ENCODE measurements at places on chromosomes 2 and 18.
A peak's percentile ranks its signal among the peaks of the same experiment; 100 is the strongest.

DNA sequence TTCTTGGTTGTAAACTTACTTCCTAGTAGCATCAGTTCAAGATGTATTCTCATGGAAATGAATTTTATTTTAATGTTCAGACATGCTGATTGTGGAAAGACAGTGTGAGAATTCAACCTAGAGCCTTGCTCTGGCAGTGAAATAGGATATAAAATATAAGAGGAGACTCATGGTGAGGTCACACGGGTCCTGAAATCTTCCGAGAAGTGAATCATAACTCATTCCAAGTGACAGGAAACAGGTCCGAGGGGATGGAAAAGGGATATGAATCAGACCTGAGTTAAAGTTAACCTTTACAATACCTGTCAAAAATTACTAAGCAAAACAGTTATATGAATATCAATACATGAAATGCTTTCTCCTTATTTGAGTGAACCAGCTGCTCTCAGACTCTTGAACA lies 185.2 kb upstream of the LRRTM1 start:
- DNase-seq: no peak

DNA sequence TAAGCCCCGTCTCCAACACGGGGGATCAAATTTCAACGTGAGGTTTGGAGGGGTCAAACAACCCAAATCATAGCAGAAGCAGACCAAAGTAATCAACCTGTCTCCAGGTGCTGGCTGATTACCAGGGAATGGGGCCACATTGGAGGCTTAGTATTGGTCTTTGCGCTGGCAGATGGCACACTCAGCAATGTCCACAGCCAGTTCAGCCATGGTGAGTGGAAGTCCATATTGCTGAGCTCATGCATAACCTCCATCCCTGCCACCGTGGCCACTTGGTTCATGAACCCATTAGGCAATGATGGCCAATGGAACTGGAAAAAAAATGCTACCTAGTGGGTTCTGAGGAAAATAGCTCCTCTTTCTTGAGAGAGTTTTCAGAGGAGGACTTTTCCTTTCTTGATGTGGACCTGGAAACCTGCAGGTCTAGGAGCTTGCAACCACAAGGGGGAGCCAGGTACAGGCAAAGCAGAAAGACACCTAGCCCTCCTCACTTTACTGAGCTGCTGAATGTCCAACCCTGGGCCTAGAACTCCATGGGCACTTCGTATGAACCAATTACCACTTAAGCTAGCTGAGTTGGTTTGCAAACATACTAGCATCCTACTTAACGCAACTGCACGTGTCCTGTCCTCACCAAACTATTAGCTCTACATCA lies 128.0 kb upstream of the GYPC start:
- DNase-seq: no peak

- no peak for DNase-seq
These were observed 450.2 kb downstream of the PLCL1 start for GRCh38 chr2:198254536-198255090.

DNA sequence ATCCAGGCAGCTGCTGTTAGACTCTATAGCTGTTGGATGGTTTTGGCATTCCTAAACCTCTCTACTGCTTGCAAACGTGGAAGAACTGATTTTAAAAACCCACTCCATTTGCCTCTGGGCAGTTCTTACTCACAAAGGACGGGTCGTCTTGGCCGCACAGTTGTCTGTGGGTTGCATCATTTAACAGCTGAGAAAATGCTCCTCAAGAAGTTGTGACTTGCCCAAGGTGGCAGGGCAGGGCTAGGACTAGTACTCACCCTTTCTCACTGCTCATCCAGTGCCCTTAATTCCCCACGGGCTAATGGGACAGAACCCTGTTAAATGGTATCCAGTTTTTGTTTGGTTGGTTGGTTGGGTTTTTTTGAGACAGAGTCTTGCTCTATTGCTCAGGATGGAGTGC lies 997 bp upstream of the DRC1 start:
- no peak for DNase-seq

DNA sequence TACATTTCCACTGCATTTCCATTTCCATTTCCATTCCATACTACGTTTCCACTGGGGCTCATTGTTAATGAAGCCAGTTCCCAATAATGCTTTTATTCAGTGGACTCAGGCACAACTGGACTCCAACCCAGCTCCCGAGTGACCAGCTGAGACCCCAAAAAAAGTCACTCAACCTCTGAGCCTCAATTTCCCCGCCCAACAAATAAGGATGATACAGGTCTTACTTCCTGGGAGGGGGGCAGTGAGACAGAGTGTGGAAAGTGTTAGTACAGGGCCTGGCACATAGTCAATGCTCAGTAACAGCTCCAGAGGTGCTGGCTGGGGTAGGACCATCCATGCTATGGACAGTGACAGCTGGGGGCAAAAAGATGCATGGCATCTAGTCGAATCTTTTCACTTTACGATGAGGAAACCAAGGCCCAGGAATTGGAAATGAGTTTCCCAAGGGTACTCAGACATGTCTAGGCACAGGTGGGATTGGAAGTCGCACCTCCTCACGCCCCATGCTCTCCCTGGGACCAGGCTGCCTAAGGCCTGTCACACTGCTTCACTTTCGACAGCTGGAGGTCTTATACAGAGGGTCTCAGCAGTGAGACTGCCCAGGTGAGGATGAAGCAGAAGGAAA lies 226.5 kb downstream of the ANAPC1 start:
- peak; percentile 52 for DNase-seq

DNA sequence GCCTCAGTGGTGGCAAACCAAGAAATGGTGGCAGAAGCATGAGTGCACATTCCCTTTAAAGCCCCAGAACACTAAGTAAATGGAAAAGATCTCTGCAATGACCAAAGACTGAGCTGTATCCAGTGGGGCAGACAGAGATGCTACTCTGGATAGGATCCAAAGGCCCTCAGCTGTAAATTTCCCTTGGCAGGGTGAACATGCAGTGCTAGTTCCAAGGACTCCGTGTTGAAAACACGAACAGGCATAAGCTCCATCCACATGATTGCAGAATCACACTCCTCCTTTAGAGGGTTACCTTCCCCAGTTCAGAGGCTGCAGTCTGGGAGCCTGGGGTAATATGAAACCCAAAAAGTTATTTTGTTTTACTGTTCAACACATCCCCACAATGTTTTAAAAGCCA lies 98.6 kb upstream of the KLF7 start:
- no peak for DNase-seq

DNA sequence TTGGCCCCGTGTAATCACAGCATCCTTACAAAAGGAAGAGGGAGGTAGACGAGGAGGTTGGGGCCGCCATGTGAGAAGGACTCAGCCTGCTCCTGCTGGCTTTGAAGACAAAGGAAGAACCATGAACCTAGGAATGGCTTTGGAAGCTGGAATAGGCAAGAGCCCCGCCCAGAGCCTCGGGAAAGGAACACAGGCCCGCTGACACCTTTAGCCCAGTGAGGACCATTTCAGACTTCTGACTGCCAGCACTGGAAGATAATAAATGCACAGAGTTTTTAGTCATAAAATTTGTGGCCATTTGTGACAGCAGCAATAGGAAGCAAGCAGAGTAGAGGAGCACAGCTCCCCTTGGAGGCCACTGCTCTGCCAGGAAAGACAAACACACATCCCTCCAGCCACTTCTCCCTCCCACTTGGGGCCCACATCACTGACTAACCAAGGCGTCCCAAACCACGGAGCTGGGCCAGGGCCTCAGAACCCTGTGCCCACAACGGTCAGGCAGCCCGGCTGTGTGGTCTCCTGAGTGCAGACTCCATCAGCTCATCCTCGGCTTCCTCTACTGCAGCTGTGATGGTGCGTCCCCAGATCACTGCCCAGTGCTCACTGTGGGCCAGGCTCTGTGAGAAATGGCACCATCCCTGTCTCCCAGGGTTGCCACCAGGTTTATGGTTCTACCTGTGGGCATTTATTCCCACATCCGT lies 39.7 kb downstream of the TFCP2L1 start:
- no peak for DNase-seq

DNA sequence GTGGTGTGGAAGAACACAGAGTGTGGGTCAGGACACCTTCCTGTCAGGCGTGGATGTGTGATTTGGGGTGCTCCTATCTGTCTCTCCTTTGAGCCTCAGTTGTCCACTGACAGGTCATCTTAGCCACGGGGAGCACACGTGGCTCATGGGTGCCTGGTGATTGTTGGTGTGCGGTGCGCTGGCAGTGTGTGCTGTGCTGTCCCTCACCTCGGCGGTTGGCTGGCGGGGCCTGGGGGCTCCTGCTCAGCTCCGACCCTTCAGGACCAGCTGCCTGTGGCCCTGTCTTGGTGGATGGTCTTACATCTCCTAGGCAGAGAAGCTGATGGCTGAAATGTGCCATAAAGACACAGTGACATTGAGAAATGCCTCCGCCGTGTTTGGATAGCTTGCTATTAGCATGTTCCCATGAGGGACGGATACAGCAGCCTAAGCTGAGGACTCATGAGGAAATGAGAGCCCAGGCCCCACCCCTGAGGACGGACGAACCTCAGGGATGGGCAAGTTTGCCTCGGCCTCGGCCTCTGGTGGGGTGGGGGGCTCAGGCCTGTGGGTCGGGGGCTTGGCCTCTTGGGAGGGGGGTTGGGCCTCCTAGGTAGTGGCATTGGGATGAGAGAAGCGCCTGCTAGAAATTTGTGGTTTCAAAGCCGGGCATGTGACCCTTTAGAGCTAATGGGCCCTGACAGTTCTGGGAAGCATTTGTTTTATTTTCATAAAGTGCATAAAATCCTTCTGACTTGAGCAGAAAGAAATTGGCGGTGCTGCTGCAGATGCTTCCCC lies 20.3 kb upstream of the ASB1 start:
- DNase-seq: no peak

DNA sequence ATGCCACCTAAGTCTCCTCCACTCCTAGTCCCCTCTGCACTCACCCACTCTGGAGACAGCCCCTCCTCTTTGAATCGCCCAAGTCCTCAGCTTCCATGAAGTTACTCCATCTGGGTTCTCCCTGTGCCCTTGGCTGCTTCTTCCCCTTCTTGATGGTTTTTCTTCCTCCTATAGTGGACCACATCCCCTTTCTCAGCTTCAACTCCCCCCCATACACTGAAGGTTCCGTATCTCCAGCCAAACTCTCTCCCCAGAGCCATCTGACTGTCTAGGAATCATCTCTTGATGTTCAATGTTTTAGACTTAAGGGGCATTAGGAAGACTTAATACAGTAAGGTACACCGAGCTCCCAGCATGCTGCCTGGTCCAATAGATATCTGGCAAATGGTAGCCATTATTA lies 39.6 kb downstream of the EMX1 start:
- DNase-seq: no peak

- no peak for DNase-seq
These were observed 41.5 kb upstream of the CABLES1 start for GRCh38 chr18:23093772-23094171.

- no peak for DNase-seq
These were observed 84.0 kb upstream of the RFX8 start for GRCh38 chr2:101558740-101559525.

- DNase-seq: peak; percentile 76
These were observed 2.9 kb downstream of the CYP26B1 start for GRCh38 chr2:72144632-72145288.

DNA sequence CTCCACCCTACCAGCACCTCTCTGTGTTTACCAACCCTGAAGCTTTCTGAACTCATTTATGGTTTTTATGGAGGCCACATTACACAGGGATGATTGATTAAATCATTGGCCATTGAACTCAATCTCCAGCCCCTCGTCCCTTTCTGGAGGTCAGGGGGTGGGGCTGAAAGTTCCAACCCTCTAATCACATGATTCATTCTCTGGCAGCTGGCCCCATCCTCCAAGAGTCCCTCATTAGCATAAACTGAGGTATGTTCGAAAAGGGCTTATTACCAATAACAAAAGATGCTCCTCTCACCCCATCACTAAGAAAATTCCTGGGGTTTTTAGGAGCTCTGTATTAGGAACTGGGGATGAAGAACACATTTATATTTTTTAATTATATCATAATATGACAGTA lies 92.3 kb downstream of the DIS3L2 start:
- no peak for DNase-seq

DNA sequence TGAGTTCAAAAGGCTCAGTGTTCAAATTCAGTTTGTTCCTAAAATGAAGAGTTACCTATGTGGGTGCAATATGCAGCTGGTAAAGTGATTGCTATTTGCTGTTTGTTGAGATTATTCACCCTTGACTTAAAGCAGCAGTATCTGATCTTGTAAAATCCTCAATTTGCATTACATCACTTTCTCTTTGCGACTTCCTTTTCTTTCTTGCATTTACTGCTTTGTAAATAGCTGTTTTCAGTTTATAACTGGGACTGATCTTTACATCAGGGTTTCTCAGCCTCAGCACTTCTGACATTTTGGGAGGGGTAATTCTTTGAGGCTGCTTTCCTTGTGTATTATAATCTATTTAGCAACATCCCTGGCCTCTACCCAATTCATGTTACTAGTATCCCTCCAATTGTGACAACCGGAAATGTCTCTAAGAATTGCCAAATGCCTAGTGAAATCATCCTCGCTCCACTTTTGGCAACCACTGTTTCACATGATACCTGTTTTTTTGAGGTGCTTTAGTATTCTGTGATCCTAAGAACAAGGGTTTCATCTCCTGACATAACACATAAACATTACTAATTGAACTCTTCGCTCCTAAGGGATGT lies 12.1 kb upstream of the ERCC3 start:
- DNase-seq: no peak

GRCh38 chr2:99803846-99804245 lies 314.0 kb upstream of the REV1 start:
- no peak for DNase-seq

DNA sequence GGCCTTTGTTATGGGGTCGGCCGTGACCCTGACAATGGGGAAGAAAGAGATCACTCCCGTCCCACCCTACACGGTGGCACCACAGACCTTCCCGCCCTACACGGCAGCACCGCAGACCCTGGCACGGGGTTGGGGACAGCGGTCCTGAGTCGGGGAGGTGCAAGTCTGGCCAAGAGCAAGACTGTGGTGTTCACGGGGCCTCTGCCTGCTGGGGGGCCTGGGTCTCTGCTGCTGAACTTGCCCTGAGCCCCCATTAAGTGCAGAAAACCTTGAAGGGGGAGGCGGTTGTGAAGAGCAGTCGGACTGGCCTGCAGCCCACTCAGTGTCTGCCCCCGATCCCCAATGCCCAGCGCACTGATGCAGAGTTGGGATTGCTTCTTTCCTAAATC lies 75.9 kb downstream of the SLC66A2 start:
- DNase-seq: peak; percentile 80

DNA sequence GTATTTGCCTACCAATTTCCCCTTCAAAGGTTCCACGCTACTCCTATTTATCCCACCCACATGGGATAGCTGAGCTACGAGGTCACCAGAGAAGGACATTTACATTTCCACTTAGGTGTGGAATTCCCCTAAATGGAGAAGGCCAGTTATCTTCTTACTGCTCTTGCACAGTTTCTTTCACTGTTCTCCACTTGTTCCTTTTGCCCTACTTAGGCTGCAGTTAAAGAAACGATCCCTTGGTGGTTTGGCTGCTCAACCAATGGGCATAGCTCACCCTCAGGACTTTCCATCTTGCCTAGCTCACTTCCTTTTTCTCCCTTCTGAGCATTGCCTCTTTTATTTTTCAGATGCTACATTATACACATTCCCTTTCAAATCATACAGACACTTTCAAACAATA lies 11.2 kb upstream of the NABP1 start:
- no peak for DNase-seq

DNA sequence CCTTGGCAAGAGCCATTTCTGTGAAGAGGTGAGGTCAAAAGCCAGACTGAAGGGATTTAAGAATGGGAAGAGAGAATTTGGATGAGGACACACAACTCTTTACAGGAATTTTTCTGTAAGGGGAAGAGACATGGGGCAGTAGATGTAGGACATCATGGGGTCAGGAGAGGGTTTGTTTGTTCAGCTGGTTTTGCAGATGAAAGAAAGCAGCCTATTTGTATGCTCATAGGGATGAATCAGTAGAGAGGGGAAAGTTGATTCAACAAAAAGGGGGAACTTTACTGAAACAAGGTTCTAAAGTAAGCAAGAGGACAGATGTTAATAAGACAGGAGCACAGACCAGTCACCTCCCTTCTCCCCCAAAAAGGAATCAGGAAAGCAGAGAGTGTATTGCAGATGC lies 11.2 kb downstream of the SCG2 start:
- no peak for DNase-seq

All from vagina (tissue), 2 donors.